ENCODE measurements at places on chromosomes 7 and 10. TPM values are rescaled to one million over a fixed set of nuclear protein-coding genes. Genes with fewer than 3 reads are reported as not detected.
A peak's percentile ranks its signal among the peaks of the same experiment; 100 is the strongest.

GRCh38 chr10:93465806-93466675 lies 16.1 kb downstream of the MYOF start:
- no peaks in the 10 kb centered on the region for H3K27me3 ChIP-seq
- no peak for DNase-seq
- peaks cover 40% of the 10 kb centered on the region for H3K4me1 ChIP-seq
- no peaks in the 10 kb centered on the region for H3K36me3 ChIP-seq

The FAM237B gene
- not detected for total RNA-seq

GRCh38 chr10:54682554-54682953 lies 118.5 kb downstream of the PCDH15 start:
- H3K4me3 ChIP-seq = no peak overlapping the region
- H3K27me3 ChIP-seq = no peaks in the 10 kb centered on the region
- no peak overlapping the region for H3K27ac ChIP-seq
- H3K36me3 ChIP-seq = no peaks in the 10 kb centered on the region
- H3K4me1 ChIP-seq = no peaks in the 10 kb centered on the region
- no peak for DNase-seq

DNA sequence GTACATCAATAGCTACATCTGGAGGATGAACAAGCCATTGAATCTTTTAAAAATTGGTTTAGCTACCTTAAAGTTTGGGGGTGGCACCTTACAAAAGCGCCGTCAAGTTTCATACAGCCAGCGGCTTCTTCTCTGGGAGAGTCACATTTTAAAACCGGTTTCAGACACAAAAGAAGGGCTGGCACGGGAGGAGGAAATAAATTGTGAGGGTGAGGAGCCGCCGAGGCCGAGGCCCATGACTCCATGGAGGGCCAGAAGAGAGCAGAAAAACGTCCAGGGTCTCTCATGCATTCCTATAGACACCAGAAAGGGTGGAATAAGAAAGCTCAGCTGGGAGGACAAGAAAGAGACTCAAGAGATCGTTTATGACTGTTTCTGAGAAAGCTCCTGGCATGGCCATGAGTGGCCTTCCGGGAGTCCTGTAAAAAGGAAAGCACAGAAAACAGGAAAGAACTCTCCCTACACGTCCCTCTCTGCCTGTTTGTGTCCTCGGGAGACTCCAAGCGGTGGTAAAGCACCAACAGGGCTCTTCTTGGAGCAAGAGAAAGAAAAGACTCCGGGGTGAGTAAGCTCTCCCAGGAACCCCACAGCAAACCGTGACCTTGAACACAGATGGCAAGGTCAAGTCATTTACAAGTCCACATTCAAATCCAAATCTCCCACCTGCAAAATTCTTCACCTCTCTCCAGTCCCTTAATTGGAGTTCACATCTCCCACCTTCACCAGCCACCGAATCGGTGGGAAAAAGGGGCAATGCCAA lies 1.8 kb downstream of the FRAT2 start:
- DNase-seq = no peak
- H3K36me3 ChIP-seq = peaks cover 8% of the 10 kb centered on the region
- H3K4me1 ChIP-seq = peaks cover 77% of the 10 kb centered on the region
- peak overlapping the region; percentile 96 for H3K27ac ChIP-seq
- H3K4me3 ChIP-seq = peak overlapping the region; percentile 87

The NKX2-3 gene
- total RNA-seq = not detected

The GNAT3 gene
- total RNA-seq = not detected

DNA sequence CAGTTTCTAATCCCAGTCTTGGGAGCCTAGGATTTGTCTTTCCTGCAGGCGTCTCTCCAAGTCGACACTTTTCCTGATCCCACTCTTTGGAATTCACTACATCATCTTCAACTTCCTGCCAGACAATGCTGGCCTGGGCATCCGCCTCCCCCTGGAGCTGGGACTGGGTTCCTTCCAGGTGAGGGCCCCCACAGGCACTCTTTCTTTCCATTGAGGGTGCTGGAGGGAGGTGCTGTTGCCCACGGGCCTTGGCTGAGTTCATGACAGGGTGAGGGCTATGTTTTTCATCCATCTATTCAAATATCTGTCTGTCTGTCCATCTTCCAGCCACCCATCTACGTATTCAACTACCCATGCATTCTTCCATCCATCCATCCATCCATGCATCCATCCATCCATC lies 12.6 kb downstream of the GHRHR start:
- no peak overlapping the region for H3K27ac ChIP-seq
- H3K4me1 ChIP-seq = peaks cover 9% of the 10 kb centered on the region
- DNase-seq = no peak
- no peak overlapping the region for H3K4me3 ChIP-seq
- H3K27me3 ChIP-seq = peaks cover 15% of the 10 kb centered on the region

The SEMA3C gene
- total RNA-seq = not detected

- no peaks in the 10 kb centered on the region for H3K27me3 ChIP-seq
- no peak overlapping the region for H3K4me3 ChIP-seq
- peak overlapping the region; percentile 7 for H3K27ac ChIP-seq
- H3K4me1 ChIP-seq = peaks cover 66% of the 10 kb centered on the region
- DNase-seq = no peak
Measured at GRCh38 chr7:105213611-105214010, 175.1 kb downstream of the SRPK2 start.

The TAS2R16 gene
- total RNA-seq = not detected

The FXYD4 gene
- total RNA-seq = not detected

The TMEM176A gene
- 0.24 TPM for total RNA-seq

The GDF2 gene
- total RNA-seq = not detected

The ADCY1 gene
- total RNA-seq = 58.9 TPM

DNA sequence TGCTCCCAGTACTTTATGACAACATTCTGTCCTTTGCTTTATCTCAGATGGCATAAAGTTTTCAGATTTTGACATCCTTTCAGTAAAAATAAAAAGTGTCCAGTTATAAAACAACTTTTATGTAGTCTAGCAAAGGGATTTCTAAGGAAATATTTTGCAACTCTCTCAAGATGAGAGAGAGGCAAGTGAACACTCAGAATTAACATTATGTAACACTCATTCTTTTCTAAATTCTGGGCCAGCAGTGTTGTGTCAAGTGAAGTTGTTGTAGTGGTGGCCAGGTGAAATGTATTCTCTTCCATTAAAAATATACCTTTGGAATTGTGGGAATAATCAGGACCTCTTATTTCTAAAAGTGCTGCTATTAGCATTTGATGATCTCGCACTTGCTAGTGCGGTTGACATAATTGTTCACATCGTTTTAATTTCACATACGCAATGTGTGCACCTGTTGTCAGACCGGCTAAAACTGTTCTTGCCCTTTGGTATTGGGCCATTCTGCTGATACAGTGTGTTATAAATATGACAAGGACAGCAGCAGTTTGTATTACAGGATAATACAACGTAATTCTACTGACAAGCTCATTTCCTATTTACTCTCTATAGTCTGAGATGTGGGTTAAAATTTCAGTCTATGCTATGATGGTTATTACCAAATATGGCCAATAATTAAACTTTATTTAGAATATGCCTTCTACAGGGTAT lies 23.8 kb downstream of the CPED1 start:
- H3K27ac ChIP-seq = no peak overlapping the region
- no peak for DNase-seq
- no peak overlapping the region for H3K4me3 ChIP-seq
- no peaks in the 10 kb centered on the region for H3K36me3 ChIP-seq

The RBM20 gene
- total RNA-seq = 0.37 TPM

The CLEC5A gene
- total RNA-seq = not detected

GRCh38 chr7:131722371-131722770 lies 165.9 kb upstream of the PODXL start:
- H3K27me3 ChIP-seq = no peaks in the 10 kb centered on the region
- no peak overlapping the region for H3K4me3 ChIP-seq
- H3K4me1 ChIP-seq = no peaks in the 10 kb centered on the region
- no peak overlapping the region for H3K27ac ChIP-seq

DNA sequence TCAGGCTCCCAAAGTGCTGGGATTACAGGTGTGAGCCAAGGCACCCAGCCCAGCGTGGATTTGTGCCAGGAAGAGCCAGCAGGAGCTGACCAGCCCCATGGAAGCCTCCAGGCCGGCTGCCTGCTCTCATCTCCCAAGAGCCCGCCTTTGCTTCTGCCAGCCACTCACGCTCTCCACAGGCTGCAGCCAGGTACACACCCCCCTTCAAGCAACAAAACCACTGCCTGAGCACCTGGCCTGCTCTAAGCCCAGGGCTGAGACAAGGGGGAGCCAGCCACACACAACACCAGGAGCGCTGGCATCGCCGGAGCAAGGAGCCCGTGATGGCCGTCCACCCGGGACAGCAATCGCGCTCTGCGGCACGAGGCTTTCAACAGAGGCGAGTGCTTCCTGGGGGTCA lies 34.5 kb downstream of the MAD1L1 start:
- peaks cover 14% of the 10 kb centered on the region for H3K36me3 ChIP-seq
- no peak overlapping the region for H3K27ac ChIP-seq
- no peak for DNase-seq
- no peak overlapping the region for H3K4me3 ChIP-seq
- no peaks in the 10 kb centered on the region for H3K27me3 ChIP-seq

- H3K4me1 ChIP-seq = no peaks in the 10 kb centered on the region
- no peak for DNase-seq
- H3K36me3 ChIP-seq = peaks cover 2% of the 10 kb centered on the region
- no peaks in the 10 kb centered on the region for H3K27me3 ChIP-seq
- no peak overlapping the region for H3K4me3 ChIP-seq
- H3K27ac ChIP-seq = no peak overlapping the region
Measured at GRCh38 chr7:17802056-17802455, 138.2 kb downstream of the SNX13 start.

- H3K4me1 ChIP-seq = no peaks in the 10 kb centered on the region
- no peak overlapping the region for H3K4me3 ChIP-seq
- DNase-seq = no peak
- no peak overlapping the region for H3K27ac ChIP-seq
- no peaks in the 10 kb centered on the region for H3K36me3 ChIP-seq
Measured at GRCh38 chr7:79352323-79352722, 101.1 kb downstream of the MAGI2 start.

- H3K4me1 ChIP-seq = no peaks in the 10 kb centered on the region
- H3K4me3 ChIP-seq = no peak overlapping the region
- no peak for DNase-seq
- no peaks in the 10 kb centered on the region for H3K36me3 ChIP-seq
- no peak overlapping the region for H3K27ac ChIP-seq
- peaks cover 9% of the 10 kb centered on the region for H3K27me3 ChIP-seq
Measured at GRCh38 chr7:18550574-18550973, 55.0 kb downstream of the HDAC9 start.

- H3K27ac ChIP-seq = no peak overlapping the region
- no peak overlapping the region for H3K4me3 ChIP-seq
- peaks cover 13% of the 10 kb centered on the region for H3K36me3 ChIP-seq
- no peak for DNase-seq
- peaks cover 46% of the 10 kb centered on the region for H3K4me1 ChIP-seq
Measured at GRCh38 chr10:58258977-58259692, 8.6 kb downstream of the IPMK start.

- no peaks in the 10 kb centered on the region for H3K4me1 ChIP-seq
- H3K4me3 ChIP-seq = no peak overlapping the region
- no peaks in the 10 kb centered on the region for H3K36me3 ChIP-seq
- H3K27ac ChIP-seq = no peak overlapping the region
- DNase-seq = no peak
Measured at GRCh38 chr10:35927341-35927740, 285.2 kb upstream of the FZD8 start.

DNA sequence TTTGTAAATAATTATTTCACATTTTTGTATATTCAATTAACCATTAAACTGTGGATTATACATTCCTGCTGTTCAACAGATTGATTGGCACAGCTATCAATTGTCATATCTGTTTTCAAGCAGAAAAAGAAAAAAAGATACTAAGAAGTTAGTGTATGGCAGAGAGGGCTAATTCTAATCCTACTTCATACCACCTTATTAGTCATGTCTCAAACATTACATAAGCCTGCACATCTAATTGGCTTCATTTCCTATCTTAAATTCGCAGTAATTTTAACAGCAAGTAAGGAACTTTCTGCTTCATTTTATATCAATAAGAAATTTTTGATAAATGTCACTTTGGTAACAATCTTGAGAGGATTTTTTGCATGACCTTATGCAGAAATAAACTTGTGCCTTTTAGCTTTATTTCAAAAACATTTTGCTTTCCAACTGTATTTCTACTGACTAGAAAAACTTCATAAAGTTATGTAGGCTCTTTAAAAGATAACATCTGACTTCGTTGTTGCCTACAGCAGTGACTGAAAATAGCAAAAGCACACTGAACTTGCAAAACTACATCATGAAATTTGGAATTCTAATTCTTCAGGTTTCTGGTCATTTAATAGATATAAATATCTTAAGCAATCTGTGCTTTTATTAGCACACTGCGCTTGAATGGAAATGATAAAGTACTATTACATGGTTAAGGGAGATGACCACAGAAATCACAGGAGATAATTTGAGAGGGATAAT lies 111.5 kb downstream of the SEMA3C start:
- H3K36me3 ChIP-seq = no peaks in the 10 kb centered on the region
- no peaks in the 10 kb centered on the region for H3K27me3 ChIP-seq
- no peak overlapping the region for H3K27ac ChIP-seq
- H3K4me3 ChIP-seq = no peak overlapping the region

DNA sequence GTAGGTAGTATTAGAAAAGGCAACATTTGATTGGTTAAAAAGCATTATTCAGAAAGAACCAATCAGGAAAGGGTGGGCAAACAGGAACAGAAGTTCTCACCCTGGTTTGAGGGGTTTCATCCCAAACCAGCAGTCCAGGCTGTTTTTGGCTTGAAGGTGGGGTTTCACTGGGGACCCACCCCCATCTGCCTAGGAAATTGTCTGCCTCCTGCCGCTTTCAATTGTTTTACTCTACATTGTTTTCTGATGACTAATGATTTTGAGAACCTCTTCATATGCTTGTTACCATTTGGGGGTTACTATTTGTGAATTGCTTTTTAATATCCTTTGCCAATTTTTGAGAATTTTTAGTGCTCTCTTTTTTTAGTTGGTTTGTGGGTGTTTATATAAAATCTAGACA lies 3.3 kb upstream of the PCBD1 start:
- no peak for DNase-seq
- H3K27me3 ChIP-seq = no peaks in the 10 kb centered on the region
- H3K36me3 ChIP-seq = no peaks in the 10 kb centered on the region
- no peak overlapping the region for H3K4me3 ChIP-seq
- no peak overlapping the region for H3K27ac ChIP-seq
- H3K4me1 ChIP-seq = peaks cover 27% of the 10 kb centered on the region

- no peak for DNase-seq
- no peak overlapping the region for H3K4me3 ChIP-seq
- peaks cover 18% of the 10 kb centered on the region for H3K4me1 ChIP-seq
Measured at GRCh38 chr7:21371360-21371759, 56.5 kb upstream of the SP4 start.

The HOXA13 gene
- not detected for total RNA-seq

The TRPV5 gene
- total RNA-seq = 0.09 TPM

DNA sequence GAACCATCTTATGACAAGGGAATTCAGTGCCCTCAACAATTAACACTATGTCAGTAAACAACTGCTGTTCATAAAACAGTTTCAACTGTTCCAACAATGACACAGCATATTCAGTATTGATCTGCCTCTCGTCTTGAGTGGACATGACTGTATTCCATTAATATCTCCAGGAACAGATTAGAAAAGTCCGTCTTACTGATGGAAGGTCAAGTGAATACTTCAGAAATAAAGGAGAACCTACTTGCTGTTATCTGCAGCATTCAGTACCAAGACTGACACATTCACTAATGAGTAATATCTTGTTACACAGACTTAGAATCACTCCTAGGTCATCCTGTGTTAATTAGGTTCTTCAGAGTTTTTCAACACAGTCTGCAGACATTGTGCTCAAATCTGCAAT lies 12.1 kb downstream of the KBTBD2 start:
- no peaks in the 10 kb centered on the region for H3K27me3 ChIP-seq
- peaks cover 45% of the 10 kb centered on the region for H3K4me1 ChIP-seq
- peak overlapping the region; percentile 42 for H3K4me3 ChIP-seq
- H3K27ac ChIP-seq = peak overlapping the region; percentile 67
- no peak for DNase-seq

The GLI3 gene
- total RNA-seq = 0.51 TPM

The PRKG1 gene
- not detected for total RNA-seq

Measured in activated T-cell treated with anti-CD3 and anti-CD28 coated beads, Interleukin-2, amount 50 U/mL, for 72 hours (primary cell).